ENCODE measurements at places on chromosomes 16 and 17.

DNA sequence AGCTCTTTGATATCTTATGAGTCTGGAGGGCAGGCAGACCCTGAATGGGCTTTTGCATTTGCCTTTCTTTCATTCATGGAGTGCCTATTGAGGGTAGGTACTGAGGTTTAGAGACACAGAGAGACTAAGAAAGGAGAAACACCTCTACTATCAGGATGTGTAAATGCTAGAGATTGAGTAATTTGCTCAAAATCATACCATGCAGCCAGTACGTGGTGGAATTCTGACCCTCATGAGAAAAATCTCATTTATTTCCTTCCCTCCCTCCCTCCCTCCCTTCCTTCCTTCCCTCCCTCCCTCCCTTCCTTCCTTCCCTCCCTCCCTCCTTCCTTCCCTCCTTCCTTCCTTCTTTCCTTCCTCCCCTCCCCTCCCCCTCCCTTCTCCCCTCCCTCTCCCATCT is 18.4 kb upstream of the NFATC3 start:
- no peak for DNase-seq

GRCh38 chr16:25289466-25289865 is 31.8 kb upstream of the ZKSCAN2 start:
- no peak for DNase-seq

DNA sequence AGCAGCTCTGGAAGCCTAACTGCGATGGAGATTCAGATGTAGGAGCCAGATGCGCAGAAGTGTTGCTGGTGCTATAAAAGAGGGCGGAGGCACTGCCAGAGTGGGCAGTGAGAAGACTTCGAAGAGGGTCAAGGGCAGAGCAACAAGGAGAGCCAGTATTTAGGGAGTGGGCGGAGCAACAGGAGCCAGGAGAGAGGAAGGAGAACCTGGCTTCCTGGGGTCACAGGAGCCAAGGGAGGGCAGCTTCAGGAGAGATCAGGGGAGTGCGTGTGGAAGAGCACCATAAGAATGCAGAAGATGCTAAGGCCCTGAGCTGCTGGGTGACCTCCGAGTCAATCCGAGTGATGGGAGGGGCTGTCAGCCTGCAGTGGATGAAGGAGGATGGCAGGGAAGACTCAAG is 14.4 kb upstream of the MRPS23 start:
- DNase-seq: no peak

DNA sequence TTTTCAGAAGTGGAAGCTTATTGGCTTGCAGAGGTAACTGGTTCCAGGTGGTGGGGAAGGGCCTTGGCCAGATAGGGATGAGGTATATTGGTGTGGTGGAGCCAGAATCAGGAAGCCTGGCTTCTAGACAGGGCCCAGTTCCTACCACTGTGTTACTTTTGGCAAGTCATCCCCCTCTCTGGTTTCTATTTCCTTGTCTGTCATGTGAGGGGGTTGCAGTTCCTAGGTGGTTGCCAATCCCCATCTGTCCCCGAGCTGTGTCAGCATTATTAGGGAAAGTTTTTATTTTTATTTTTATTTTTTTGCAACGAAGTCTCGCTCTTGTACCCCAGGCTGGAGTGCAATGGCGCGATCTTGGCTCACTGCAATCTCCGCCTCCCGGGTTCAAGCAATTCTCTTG is 3.0 kb downstream of the SMCR8 start:
- DNase-seq: no peak

- no peak for DNase-seq
Measured at GRCh38 chr16:10339777-10340732, 45.8 kb upstream of the ATF7IP2 start.

DNA sequence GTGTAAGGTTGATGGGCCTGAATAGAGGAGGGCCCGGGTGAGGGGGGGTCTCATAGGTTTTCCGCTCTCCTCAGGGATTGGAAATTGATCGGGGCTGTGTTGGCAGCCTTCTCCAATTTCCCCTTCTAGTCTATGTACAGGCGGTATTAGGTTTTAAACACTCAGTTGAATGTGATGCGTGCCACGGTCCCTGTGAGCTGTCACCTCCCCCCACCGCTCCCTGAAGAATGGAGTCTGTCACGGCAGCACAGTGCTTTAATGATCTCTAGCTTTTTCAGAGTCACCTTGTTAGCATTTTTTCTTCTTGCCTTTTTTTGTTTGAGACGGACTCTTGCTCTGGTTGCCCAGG is 800 bp downstream of the COX4I1 start:
- no peak for DNase-seq

GRCh38 chr16:89332902-89333245 is 115.4 kb downstream of the ZNF778 start:
- DNase-seq: no peak

- DNase-seq: peak; percentile 29
Measured at GRCh38 chr17:75270218-75270965, 639 bp downstream of the MIF4GD start.

- DNase-seq: no peak
Measured at GRCh38 chr17:60926466-60927183, 249.0 kb downstream of the BCAS3 start.

DNA sequence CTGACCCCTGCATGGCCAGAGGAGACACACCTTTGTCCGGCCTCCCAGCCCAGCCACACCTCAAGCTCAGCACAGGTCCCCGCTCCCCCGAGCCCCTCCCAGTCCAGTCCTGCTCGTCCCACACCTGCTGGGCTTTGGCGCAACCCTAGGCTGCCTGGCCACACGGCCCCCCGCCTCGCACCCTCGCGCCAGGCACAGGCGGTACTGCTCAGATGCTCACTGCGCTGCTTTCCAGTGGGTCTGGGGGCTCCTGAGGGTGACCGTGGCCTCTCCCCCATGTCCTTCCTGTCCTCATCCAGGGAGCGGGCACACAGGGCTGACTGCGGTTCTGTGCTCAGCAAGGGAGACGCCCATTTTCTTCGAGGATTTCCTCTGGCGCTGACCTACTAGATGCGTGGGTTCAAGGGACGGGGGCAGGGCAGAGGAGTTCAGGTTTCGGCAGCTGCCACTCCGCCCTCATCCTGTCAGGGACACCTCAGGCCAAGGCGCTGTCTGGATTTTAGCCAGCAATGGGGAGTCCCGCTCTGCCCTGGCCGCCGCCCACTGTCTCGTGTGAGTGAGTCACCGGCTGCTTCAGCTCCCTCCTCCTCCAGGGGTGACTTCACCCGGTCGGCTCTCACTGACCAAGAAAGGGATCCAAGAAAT is 118.0 kb upstream of the ZNF469 start:
- DNase-seq: no peak

GRCh38 chr17:73278465-73279453 is 17.1 kb upstream of the CPSF4L start:
- DNase-seq: peak; percentile 68

DNA sequence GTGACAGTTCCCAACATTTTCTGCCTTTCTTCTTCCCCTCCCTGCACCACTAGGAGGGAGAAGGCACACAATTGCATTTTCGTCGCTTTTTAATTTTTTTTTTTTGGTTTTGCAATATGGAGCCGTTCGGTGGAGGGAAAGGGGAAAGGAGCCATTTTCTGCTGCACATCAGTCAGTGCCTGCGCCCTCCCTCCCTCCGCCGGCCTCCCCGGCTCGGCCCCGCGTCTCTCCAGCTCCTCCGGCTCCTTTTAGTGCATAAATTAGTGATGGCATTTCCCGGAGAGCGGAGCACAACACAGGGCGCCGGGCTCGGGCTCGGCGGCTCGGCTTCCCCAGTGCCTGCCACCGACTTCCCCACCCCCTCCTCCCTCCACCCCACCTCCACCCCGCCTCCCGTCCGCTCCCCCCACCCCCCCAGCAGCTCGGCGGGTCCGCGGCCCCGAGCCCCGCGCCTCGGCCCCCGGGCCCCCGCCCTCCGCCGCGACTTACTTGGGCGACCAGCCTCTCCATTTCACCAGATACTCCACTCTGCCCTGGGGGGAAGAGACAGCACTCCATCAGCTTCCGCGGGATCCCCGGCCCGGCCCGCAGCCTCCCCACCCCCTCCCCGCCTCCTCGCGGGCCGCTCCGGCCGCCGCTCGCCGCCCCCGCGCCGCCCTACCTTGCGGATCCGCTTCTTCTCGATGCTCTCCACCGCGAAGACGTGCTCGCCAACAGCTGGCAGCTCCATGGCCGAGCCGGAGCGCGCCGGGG is 542 bp downstream of the CBX4 start:
- DNase-seq: no peak

DNA sequence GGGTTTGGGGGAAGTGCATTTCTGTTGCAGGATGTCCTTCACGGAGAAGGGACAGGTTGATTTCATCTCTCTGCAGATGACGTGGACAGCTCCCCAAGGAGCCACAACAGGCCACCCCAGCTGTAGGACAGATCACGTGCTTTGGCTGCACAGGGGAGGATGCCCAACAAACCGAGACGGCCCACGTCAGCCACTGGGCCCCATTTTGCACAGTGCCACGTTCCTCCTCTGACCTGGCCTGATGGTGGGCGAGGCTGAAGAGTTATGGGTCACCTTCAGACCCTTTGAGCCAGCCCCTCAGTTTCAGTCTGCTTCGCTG is 9.0 kb upstream of the RHBDL3 start:
- no peak for DNase-seq

DNA sequence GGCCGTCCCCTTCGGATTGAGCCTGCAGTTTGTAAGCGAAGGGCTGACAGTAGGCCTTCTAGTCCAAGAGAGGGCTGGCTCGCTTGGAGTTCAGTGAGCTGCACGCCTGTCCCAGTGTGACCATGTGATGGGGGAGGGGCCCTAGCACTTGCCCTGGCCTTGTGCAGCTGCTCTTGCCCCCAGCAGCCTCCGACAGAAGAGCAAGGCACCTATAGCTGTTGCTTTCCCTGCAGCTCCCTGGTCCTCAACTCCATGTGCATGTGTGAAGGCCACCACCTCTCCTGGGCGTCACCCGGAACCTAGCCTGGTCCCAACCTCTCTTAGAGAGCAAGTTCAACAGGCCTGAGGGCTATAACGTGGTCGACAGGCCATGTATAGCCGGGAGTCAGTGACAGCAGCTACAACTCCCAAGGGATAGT is 5.6 kb downstream of the SPHK1 start:
- DNase-seq: no peak

- DNase-seq: no peak
Measured at GRCh38 chr17:50219342-50219741, 17.9 kb upstream of the COL1A1 start.

DNA sequence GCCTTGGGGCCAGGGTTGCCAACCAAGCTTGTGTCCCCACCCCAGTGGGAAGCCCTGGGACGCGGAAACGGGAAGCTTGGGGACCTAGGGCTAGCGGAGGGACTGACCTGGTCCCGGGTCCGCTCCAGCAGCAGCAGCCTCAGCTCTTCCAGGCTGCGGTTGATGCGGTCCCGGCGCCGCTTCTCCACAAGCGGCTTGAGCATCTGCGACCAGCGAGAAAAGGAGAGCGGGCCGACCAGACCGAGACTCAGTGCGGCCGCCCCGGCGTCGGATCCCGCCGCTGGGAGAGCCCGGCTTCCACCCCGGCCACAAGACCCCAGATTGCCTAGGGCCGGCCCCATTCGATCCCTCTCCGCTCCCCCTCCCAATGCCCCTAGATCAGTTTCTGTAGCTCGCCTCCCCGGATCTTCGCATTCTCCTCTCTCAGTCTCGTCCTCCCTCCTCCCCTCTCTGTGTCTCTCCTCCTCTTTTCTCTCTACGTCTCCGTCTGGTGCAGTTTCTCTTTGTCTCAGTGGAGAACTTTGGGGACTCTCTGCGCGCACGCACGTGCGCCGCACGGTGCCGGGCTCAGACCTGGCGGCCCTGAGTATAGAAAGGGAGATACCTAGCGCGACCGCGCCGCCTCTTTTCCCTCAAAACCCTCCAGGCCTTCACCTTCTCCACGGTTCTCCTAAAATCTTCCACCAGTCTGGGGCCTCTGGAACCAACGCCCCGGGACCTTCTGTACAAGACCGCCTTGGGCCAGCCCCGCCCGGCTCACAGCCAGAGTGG is 797 bp downstream of the HES7 start:
- DNase-seq: no peak

DNA sequence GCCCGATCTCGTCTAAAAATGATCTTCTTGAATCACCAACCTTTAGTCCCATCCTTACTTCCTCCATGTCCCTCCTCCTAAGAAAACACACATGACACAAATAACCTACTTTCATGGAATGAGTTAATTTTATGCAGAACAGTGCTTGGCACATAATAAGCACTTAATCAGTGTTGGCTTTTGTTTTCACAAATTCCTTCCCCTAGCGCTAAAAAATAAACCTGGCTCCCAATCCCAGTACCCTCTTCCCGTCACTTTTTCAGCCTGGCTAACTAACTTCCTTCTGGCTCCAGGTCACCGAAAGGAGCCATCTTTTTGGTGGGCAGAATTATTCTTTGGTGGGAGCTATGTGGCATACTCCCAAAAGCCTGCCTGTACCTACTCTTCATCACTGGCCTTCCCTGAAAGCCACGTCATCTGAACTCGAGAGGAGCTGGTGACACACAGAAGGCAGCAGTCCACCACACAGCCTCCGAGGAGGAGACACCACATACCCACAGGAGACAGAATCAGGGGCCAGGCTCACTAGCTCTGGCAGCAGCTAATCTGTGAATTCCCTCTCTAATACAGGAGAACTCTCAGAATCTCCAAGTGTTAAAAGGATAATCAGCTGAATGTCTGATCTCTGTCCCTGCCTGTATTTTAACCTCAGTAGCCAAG is 114.5 kb downstream of the SMG6 start:
- DNase-seq: no peak

DNA sequence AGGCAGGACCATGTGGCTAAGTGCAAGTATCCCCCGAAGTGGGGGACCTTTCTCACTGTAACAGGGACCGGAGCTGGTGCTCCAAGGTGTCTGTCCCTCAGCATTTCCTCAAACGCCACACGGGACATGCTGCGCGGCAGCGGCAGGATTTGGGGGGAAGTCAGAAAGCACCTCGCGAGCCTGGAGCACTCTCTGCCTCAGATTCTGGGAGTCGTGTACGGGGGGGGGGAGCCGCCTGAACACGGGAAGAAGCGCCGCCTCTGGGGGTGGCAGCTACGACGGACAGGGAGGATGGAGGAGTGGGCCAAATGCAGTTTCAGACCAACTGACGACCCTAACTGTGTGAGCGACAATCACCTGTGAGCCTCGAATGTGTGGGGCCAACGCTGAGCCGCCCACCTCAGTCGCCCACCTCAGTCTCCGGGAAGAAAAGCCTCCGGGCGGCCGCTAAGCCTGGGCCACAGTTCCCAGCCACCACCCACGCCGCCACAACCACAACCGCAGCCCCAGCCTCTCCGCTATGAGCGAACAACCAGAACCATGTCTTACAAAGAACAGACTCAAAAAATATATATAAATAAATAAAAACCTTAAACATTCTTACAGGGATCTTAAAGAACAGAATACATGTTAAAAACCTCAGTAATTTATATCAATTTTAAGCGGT is 8.8 kb upstream of the TRAP1 start:
- DNase-seq: no peak

DNA sequence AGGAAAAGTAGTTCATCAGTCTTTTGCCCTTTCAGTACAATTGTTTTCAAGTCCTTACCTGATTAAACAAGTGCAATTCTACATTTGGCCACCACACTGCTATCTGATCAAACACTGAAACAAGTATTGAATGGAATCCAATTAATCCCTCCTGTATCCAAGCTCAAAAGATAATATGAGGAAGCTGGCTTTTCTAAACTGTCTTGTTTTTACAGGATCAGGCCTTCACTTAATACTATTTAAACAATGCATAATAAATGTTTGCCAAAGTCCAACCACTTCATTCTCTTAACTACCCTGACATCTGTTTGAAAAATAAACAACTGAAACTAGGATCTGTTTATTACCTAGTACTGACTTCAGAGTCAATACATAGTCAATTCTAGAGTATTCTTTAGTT is 131.6 kb downstream of the MRTFB start:
- DNase-seq: no peak

GRCh38 chr17:38469875-38470274 is 41.6 kb downstream of the ARHGAP23 start:
- no peak for DNase-seq

GRCh38 chr17:3535253-3535995 is 22.2 kb downstream of the TRPV3 start:
- no peak for DNase-seq

- DNase-seq: no peak
Measured at GRCh38 chr17:29169806-29170591, 10.2 kb downstream of the MYO18A start.

Measured in spinal cord (tissue), 10 donors.